ENCODE measurements at places on chromosomes 4 and X.

GRCh38 chr4:83556816-83557215, 20.9 kb downstream of the GPAT3 start:
- no peaks in the 10 kb centered on the region for H3K27me3 ChIP-seq
- H3K27ac ChIP-seq = no peak overlapping the region
- H3K36me3 ChIP-seq = no peaks in the 10 kb centered on the region
- DNase-seq = no peak
- H3K4me3 ChIP-seq = no peak overlapping the region

- DNase-seq = no peak
- H3K36me3 ChIP-seq = peaks cover 8% of the 10 kb centered on the region
- H3K4me1 ChIP-seq = no peaks in the 10 kb centered on the region
- no peak overlapping the region for H3K27ac ChIP-seq
- no peak overlapping the region for H3K4me3 ChIP-seq
Measured at GRCh38 chr4:153507310-153508073, 41.3 kb downstream of the TMEM131L start.

DNA sequence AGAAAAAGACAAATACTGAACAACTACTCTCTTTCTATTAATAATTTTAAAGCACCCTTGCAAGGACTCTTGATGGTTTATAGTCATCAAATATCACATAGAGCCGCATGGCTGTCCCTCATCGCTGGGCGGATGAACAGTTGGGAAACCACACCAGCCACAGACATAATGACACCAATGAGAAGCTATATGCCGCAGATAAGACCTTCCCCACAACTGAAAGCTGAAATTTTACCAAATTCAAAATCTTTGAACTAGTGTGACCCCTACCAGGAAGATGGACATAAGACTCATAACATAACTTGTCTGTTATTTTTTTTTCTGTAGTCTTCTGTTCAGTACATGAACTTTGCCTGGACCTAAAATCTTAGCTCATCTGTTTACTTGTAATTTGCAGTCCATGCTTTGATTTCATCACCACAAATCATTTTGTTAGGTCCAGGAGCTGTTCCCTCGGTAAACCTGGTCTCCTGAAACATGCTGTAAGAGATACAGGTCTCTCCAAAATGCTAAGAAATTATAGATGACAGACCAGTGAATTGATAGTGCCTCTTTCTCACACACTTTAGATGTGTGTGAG, 157.3 kb upstream of the RAPGEF2 start:
- H3K27ac ChIP-seq = no peak overlapping the region
- H3K27me3 ChIP-seq = no peaks in the 10 kb centered on the region
- H3K4me1 ChIP-seq = 0 out of 2 replicates have a peak, but pooled peaks cover 4% of the 10 kb centered on the region
- peaks cover 2% of the 10 kb centered on the region for H3K36me3 ChIP-seq
- DNase-seq = no peak

DNA sequence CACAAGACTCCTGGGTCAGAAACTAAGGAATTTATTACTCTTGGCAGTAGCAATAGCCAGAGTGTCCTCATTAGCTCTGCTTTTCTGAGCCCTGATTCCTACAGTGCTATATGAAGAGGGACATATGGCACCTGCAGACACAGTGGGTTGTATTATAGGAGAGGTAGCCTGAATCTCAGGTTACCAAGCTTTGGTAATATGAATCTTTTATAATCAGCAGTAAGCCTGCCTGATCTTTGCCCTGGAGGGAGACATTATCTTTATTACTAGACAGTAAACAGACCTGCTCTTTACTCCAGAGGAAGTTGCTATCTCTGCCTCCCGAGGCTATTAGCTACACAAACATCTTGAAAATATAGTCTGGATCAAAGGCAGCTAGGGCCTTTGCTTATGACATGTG, 62.5 kb upstream of the HOPX start:
- H3K27ac ChIP-seq = no peak overlapping the region
- no peaks in the 10 kb centered on the region for H3K27me3 ChIP-seq
- H3K4me3 ChIP-seq = no peak overlapping the region
- no peak for DNase-seq
- no peaks in the 10 kb centered on the region for H3K4me1 ChIP-seq

DNA sequence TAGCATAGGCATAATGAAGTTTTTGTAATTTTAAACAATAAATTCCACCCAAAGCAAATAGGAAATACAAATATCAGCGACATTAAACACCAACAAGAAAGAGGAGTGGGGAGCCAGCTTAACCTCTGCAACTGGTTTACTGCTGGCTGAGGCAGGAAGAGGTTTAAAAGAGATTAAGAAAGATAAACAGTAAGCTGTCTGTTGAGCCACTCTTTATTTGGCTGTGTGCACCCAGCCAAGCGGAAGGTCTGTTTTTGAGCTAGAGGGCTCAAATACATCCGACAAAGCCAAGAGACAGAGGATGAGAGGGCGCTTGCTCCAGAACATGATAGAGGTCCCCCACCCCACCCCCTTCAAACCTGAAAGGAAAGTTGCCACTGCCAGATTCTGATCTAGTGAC, 191.4 kb downstream of the MGST2 start:
- peaks cover 4% of the 10 kb centered on the region for H3K4me1 ChIP-seq
- H3K27me3 ChIP-seq = no peaks in the 10 kb centered on the region
- no peaks in the 10 kb centered on the region for H3K36me3 ChIP-seq
- H3K27ac ChIP-seq = no peak overlapping the region
- H3K4me3 ChIP-seq = no peak overlapping the region

DNA sequence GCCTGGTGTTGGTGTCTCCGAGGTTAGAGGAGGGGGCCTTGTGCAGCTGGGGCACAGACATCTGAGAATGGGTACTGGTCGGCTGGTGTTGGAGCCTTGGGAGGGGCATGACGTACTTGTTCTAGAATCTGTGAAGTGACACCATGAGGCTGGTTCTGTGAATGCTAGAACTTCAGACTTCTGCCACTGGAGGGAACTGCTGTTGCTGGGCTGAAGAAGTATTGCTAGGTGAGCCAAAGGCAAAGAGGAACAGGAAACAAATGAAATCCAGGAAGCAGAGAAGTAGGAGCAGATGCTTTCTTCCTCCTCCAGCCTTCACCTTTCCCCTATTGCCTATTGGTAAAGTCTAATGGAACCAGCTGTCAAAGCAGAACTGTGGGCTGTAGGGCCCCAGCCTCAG, 120.9 kb upstream of the DDIT4L start:
- no peak overlapping the region for H3K27ac ChIP-seq
- H3K4me3 ChIP-seq = no peak overlapping the region
- H3K4me1 ChIP-seq = no peaks in the 10 kb centered on the region
- no peaks in the 10 kb centered on the region for H3K27me3 ChIP-seq
- peak; percentile 39 for DNase-seq

DNA sequence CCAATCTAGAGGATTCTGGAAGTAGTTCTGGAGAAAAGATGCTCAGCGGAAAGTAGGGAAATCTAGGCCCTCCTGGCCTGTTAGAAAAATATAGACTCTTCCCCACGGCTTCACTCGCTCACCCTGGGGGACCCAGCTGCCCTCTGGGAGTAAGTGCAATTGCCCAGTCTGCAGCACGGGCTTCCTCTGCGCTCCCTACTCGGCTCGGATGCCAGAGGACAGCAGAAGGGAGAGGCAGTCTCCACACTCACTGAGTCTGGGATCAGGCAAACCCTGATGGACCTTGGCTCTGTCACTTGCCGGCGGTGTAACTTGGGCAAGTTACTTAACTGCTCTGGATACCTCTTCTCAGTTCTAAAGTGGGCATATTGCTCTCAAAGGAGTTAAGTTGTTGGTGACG, 2.1 kb downstream of the SHISA3 start:
- H3K4me3 ChIP-seq = peak overlapping the region; percentile 92
- peaks cover 5% of the 10 kb centered on the region for H3K4me1 ChIP-seq
- peaks cover 2% of the 10 kb centered on the region for H3K36me3 ChIP-seq
- DNase-seq = peak; percentile 43
- H3K27me3 ChIP-seq = peaks cover 42% of the 10 kb centered on the region

- H3K27me3 ChIP-seq = no peaks in the 10 kb centered on the region
- H3K4me3 ChIP-seq = no peak overlapping the region
- peaks cover 26% of the 10 kb centered on the region for H3K36me3 ChIP-seq
- H3K4me1 ChIP-seq = peaks cover 4% of the 10 kb centered on the region
- no peak overlapping the region for H3K27ac ChIP-seq
Measured at GRCh38 chr4:13415068-13415785, 68.9 kb downstream of the RAB28 start.

DNA sequence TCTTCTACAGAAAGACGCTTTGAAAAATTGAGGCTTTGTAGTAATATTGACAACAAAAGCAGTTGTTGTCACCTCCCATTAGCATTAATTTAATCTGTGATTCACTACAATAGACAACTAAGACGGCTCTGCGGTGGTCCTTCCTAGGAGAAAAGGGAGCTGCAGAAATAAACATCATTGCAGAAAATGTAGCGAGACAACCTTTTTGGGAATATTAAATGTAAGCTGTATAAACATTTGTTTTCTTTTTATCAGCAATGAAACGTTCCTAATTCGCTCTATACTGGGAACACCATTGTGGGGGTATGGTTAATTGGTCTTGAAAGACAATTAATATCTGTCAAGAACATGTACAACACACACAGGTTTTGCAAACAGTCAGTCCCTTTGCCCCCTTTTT, 583.3 kb upstream of the TENM3 start:
- H3K36me3 ChIP-seq = no peaks in the 10 kb centered on the region
- H3K4me1 ChIP-seq = no peaks in the 10 kb centered on the region
- no peak overlapping the region for H3K27ac ChIP-seq
- no peaks in the 10 kb centered on the region for H3K27me3 ChIP-seq

DNA sequence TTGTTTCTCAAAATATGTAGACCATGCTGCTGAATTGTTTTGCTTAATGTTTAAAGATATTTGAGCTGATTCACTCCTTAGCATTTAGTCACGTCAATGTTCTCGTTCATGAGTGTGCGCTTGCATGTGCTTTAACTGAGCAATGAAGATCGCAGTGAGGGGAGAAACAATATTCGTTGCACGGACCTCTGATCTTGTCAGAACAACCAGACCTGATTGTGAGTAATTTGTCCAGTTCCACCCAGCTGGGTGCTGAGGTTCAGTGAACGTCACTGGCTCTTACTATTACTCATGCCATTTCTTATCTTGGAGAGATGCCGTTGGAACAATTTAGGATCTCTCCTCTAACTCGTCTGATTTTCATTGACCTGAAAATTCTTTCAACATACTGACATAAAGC, 15.0 kb upstream of the PRKX start:
- H3K36me3 ChIP-seq = no peaks in the 10 kb centered on the region
- no peak overlapping the region for H3K27ac ChIP-seq
- H3K27me3 ChIP-seq = no peaks in the 10 kb centered on the region
- no peak for DNase-seq

- H3K27me3 ChIP-seq = no peaks in the 10 kb centered on the region
- peaks cover 4% of the 10 kb centered on the region for H3K36me3 ChIP-seq
- DNase-seq = no peak
- no peak overlapping the region for H3K4me3 ChIP-seq
Measured at GRCh38 chrX:42535233-42535632, 242.7 kb downstream of the PPP1R2C start.

DNA sequence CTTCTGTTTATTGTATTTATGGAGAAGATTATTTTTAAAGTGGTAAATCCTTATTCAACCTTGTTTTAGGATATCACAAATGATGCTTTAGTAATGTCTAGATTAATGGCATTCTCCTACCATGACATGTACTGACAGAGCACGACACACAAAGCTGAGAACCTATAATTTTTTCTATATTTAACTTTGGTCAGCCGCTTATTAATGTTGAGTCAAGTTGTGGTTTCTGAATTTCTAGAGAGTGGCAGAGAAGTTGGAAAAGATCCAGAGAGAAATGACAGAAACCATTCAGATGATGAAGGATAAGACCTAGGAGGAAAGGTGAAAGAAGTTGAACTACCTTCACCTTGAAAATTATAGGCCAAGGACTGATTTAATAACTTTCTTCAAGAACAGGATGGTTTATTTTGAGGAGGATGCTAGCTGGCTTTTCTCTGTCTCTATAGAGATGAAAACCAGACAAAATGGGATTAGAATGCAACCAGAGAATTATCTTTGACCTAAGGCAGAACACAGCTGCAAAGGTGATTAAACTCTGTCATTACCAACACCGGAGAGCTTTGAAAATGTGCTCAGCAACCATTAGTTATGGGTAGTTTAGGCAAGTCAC, 62.6 kb upstream of the TSPAN5 start:
- peaks cover 13% of the 10 kb centered on the region for H3K36me3 ChIP-seq
- H3K4me1 ChIP-seq = no peaks in the 10 kb centered on the region
- no peak overlapping the region for H3K4me3 ChIP-seq
- DNase-seq = no peak
- H3K27me3 ChIP-seq = no peaks in the 10 kb centered on the region
- H3K27ac ChIP-seq = no peak overlapping the region

DNA sequence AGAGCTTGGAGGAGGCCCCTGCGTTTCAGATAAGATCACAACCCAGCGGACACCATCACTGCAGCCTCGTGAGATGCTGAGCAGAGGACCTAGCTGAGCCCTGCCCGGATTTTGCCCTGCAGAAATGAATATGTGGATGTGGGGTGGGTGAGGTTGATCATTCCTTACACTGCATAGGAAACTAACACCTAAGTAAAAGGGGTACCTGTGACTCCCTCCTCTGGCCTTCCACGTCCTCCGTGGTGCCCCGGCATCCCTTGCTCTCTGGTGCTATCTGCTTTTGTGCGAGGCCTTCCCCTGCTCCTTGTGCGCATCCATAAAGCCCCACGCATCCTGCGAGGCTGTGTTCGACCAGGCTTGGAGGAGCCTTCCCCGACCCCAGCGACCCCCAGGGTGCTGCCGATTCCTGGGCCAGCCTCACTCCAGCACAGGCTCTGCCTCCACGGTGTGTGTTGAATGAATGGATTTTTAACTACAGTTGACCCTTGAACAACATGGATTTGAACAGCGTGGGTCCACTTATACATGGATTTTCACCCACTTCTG, 25.6 kb upstream of the GPR78 start:
- no peak overlapping the region for H3K4me3 ChIP-seq
- no peaks in the 10 kb centered on the region for H3K4me1 ChIP-seq
- no peaks in the 10 kb centered on the region for H3K36me3 ChIP-seq
- no peak overlapping the region for H3K27ac ChIP-seq
- DNase-seq = no peak
- H3K27me3 ChIP-seq = no peaks in the 10 kb centered on the region

- no peak for DNase-seq
- H3K27ac ChIP-seq = no peak overlapping the region
- H3K27me3 ChIP-seq = no peaks in the 10 kb centered on the region
- no peak overlapping the region for H3K4me3 ChIP-seq
- no peaks in the 10 kb centered on the region for H3K4me1 ChIP-seq
Measured at GRCh38 chr4:161249779-161250440, 913.9 kb downstream of the FSTL5 start.

DNA sequence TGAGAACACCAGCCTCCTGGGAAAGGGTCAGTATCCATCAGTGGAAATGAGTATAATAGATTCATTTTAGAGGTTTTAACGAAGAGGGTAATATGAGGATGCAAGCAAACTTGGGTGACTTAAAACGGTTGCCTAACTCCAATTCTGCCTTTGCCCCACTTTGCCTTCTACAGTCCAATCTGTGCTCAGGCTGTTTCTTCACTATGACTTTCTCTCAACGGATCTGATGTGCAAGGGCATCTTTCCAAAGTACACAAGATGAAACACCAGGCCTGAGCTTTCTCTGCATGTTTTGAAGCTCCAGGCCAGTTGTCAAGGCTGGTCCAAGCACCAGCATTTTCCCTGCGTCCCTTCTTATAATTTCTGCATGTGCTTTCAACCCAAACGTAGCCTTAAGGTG, 68.0 kb upstream of the TMEM164 start:
- DNase-seq = no peak
- no peaks in the 10 kb centered on the region for H3K27me3 ChIP-seq
- H3K36me3 ChIP-seq = no peaks in the 10 kb centered on the region
- H3K27ac ChIP-seq = no peak overlapping the region
- H3K4me1 ChIP-seq = no peaks in the 10 kb centered on the region
- H3K4me3 ChIP-seq = no peak overlapping the region

- H3K27ac ChIP-seq = no peak overlapping the region
- H3K4me1 ChIP-seq = no peaks in the 10 kb centered on the region
- H3K36me3 ChIP-seq = no peaks in the 10 kb centered on the region
- H3K27me3 ChIP-seq = no peaks in the 10 kb centered on the region
Measured at GRCh38 chr4:5504486-5504885, 203.9 kb downstream of the EVC2 start.
